ENCODE measurements at places on chromosomes 16 and 17. TPM values are rescaled to one million over a fixed set of nuclear protein-coding genes. Genes with fewer than 3 reads are reported as not detected.

Gene HEATR9
- total RNA-seq, result not detected

Gene PRAC1
- total RNA-seq, result not detected

Gene KDM6B
- total RNA-seq, result 14.0 TPM

Gene POLR2A
- 82.6 TPM for total RNA-seq

Gene KRTAP2-1
- not detected for total RNA-seq

Gene CHAD
- not detected for total RNA-seq

Gene KRTAP9-3
- total RNA-seq, result not detected

Gene NOG
- 1.2 TPM for total RNA-seq

Gene CORO1A
- total RNA-seq, result 2.7 TPM

Gene IGSF6
- not detected for total RNA-seq

Gene CDH5
- total RNA-seq, result 0.09 TPM

Gene IL17C
- not detected for total RNA-seq

Gene PGP
- 34.4 TPM for total RNA-seq

Gene HS3ST3A1
- total RNA-seq, result 0.13 TPM

Gene CEP20
- 51.6 TPM for total RNA-seq

Gene CACNG5
- not detected for total RNA-seq

Gene OR1A2
- not detected for total RNA-seq

Gene YWHAE
- 530 TPM for total RNA-seq

Gene FOXN1
- 0.06 TPM for total RNA-seq

Gene NAGPA
- total RNA-seq, result 18.1 TPM
